Activated CD8-positive, alpha-beta T cell treated with anti-CD3 and anti-CD28 coated beads for 36 hours (primary cell): ENCODE measurements at places on chromosomes 2 and 18.

GRCh38 chr2:218196974-218197373 is 20.0 kb upstream of the ARPC2 start:
- DNase-seq: no peak

- no peak for DNase-seq
Measured at GRCh38 chr2:160551259-160551658, 57.7 kb upstream of the RBMS1 start.

DNA sequence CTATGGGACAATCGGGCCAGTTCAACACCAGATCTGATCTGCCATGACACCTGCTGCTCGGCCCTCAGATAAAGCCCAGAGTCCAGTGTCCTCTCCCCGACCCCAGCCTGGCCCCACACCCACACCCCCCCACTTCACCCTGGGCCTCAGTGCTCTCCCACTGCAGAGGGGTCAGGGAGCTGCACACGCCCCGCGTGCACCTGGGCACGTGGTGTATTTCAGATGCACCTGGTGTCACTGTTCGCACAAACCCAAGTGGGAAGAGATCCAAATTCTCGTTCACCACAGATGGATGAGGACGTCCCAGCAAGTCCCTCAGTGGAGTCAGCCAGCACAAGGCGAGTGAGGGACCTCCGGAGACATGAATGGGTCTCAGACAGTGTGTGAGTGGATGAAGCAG is 161.3 kb downstream of the RTP5 start:
- no peak for DNase-seq

DNA sequence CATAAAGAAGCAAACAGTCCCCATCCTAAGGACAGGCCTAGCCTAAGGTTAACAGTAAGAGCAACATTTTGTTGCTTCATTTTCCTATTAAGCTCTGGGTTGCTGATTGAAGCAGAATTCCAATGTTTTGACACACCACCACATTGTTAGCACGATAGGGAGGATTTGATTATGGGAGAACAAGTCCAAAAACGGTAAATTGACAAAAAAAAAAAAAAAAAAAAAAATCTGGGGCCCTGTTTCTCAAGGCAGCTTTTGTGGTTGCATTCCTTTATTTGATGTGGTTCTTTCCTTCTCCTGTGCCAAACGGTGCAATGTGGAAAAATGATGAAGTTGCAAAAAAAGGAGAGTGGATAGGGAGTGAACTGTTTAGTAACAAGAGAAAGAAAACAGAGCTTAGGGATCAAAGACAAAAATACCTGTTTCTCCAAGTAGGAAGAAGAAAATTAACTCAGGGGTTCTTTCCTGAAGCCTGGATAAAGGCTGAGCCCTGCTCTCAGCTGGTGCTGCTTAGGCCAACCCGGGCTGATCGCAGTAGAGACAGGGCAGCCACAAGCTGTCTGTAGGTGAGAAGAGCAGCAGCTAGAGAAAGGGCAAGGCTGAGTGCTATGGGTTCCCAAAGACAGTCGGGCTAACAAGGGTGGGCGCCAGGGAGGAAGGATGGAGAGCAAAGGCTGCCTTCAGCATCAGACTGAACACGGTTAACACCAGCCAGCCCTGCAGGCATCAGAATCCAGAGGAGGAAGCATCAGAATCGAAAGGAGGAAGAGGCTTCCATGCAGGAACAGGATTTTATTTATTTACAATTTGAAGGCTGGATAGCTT is 167.8 kb upstream of the FOSL2 start:
- DNase-seq: no peak

GRCh38 chr2:146527166-146527565 is 1317.7 kb upstream of the ACVR2A start:
- DNase-seq: no peak

DNA sequence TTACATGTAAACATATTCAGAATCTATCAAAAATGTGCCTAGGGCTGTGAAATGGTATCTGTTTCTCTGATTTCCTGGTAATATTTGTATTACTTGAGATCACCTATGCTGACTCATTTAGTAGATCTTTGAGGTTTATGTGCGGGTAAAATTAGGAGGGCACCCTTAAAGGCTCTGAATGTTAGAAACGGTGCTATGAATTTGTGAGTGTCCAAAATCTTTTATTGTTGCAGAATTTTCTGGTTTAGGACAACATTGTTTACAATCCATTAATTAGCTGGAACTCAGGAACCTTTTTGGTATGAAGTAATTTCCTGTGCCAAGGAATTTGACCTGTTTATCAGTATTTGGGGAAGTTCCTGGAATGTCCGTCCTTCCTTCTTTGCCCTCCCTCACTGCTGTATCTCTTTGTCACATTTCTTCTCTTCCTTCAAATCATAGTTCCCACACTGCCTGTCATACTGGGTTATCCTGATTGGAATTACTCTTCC is 130.5 kb downstream of the TANC1 start:
- DNase-seq: no peak

GRCh38 chr2:13230221-13230620 is 513.5 kb downstream of the TRIB2 start:
- DNase-seq: no peak

DNA sequence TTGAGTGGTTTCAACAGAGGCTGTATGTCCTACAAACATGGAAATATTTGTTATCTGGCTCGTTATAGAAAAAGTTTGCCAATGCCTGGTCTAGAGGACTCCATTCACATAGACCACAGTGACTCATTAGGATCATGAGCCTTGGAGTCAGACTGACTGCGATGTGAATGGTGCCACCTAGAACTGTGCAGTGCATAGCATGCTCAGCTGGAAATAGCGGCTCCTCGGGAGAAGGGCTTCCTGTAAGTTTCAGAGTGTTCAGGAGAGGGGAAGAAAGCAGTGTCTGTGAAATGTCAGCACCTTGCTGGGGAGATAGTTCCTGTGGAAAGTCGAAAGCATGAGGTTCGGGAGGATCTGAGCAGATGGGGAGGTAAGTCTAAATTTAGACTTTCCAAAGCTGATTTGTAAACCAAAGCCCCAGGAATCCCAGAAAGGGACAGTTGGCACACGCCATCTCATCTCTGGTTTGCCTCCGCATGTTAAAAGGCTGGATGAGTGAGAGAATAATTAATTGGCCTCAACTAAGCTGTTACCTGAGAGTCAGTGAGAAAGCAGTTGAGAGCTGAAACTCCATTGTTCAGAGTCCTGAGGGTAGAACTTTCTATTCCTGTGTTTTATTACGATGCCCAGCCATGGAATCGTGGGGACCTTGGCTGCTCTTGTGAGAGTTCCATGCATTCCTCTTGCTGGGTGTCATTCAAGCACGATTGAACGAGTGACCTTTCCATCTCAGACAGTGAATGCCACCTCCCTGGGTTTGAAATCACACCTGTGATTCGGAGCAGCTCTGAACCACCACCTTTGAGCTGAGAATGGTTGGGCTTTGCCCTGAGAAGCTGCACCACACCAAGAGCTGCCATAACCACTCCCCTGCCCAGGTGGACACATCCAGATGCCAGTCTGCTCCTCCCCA is 99.5 kb downstream of the MAPK4 start:
- no peak for DNase-seq

DNA sequence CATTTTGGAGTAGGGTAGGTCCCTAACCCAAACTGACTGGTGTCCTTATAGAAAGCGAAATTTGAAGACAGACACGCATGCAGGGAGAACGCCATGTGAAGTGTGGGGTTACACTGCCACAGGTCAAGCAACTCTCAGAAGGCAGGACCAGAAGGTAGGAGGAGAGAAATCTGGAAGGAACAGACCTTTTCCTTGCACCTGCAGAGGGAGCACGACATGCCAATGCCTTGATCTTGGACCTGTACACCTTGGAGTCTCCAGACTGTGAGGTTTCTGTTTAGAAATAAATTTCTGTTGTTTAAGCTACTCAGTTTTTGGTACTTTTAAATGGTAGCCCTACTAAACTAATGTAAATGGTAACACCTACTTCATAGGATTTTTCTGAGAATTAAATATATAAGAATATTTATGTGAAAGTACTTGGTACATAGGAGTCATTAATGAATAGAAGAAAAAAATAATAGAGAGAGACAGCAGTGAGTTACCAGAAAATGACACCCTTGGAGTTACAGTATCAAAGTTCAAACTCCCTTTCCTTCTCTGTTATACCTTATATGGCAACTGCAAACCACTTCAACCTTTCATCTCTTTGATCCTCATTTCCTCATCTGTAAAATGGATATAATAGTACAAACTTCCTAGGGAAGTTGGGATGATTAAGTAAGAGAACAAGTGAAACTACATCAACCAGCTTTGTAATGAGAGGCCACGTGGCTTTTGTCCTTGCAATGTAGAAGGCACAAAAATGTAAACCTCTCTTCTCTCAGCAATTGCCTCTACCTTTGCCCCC is 184.9 kb upstream of the PARD3B start:
- no peak for DNase-seq

DNA sequence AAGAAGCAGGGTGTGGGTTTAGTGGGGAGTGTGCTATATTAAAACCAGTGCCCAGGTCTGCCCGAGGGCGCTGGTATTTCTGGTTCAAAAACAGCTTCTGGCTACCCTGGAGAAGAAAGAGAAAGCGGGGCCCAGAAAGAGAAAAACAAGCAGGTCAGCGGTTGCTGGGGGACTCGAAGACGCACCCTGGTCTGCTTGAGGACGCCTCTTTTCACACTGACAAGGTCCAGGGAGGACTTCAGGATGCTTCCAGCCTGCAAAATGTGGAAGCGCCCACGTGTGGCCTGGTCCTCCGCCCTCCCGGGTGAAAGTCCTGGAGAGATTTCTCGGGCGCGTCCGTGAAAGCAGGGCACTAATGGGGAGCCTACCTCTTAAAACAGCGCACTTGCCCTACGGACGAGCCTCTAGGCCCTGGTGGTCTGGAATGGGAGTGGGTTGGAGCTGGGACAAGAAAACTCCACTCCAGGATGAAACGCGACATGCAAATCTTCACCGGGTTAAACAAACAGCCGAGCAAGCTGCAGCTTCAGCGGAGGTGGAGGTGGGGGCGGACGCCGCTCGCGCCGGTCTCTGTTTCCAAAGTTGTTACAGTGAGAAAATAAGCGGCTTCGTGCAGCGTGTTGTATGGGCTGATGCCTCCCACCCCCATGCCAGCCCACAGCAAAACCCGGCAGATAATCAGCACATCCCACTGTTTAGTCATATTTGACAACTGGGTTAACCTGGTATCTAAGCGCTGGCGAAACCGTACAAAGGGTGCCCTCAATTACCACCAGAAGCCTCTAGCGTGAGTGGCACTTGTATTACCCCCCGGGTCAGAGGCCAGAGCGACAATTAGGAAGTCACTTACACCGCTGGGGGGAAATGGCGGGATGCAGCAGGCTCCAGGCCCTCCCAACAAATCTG is 1.1 kb upstream of the SP9 start:
- peak; percentile 40 for DNase-seq

- no peak for DNase-seq
Measured at GRCh38 chr2:101267671-101268656, 15.3 kb downstream of the CNOT11 start.

- DNase-seq: no peak
Measured at GRCh38 chr2:221850076-221850475, 278.0 kb upstream of the EPHA4 start.

DNA sequence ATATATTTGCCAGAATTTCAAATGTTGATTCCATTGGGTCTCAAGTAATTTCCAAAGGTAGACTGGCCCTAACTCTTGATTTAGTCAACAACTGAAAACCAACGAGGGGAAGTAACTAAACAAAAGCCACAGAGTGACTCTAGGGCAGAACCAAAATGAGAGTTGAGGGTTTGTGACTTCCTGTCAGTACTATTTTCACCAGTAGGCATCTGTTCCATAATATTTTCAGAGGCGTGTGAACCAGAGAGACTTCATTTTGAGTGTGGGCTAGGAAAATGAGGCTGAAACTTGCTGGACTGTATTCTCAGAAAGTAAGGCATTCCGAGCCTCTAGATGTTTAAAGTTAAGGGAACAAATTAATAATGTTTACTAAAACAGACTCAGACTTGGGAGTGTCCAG is 70.6 kb downstream of the GDF7 start:
- DNase-seq: no peak

- DNase-seq: no peak
Measured at GRCh38 chr2:159152128-159152778, 134.2 kb downstream of the WDSUB1 start.

GRCh38 chr2:230828272-230828961 is 36.3 kb upstream of the ITM2C start:
- peak; percentile 45 for DNase-seq

DNA sequence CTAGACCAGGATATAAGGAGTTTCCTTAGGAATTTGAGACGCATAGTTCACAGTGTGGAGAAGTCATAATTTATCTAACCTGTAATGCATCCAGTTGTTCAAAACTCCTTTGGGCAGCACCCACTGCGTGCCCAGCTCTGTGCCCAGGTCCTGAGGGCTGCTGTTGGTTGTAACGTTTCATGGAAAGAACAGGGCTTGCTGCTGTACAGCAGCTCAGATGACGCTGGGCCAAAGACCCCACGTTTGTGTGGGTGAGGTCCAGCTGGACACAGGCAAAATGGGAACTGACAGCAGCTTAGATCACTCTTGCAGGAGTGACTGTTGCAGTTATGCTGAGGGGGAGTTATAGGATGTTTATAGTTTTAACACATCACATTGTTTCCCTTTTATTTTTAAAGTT is 30.0 kb upstream of the HS6ST1 start:
- DNase-seq: no peak
